CD4-positive, alpha-beta memory T cell (primary cell): ENCODE measurements at places on chromosomes 12 and 14. TPM values are rescaled to one million over a fixed set of nuclear protein-coding genes. Genes with fewer than 3 reads are reported as not detected.

DNA sequence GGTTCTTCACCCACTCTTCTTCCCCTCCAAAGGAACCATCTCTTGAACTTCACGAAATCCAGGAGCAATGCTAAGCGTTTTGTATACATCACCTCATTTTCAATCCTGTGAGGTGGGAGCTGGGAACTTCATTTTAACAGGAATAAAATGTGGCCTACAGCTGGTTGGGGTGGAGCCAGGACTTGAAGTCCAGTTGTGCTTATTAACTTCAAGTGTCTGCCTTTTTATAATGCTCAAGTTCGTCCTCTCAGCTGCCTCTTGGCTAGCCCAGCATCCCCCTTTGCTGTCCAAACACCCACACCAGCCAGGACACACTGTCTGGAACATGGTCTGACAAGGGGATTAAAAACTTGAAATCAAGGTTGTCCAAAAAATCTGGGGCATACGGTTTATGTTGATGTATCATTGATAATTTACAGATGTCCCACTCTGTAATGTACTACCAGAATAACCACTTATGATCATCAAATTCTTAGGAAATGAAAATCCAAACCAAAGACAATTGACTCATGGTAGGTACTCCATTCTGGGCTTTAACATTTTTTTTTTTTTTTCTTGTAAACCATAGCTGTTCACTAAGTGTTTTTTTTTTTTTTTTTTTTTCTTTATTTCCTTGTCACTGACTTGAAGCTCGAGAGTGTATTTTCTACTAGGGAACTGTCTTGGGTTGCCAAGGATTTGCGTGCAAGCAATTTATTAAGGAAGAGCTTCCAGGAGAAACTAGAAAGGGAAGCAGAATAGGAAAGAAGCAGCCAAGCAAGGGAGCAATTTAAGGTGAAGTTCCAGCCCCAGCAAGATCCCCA, 252.3 kb downstream of the EFCAB11 start:
- no peak for DNase-seq

- DNase-seq = no peak
These were observed 1.0 kb upstream of the KRT18 start for GRCh38 chr12:52947738-52948423.

PTPRO gene
- 7.8 TPM for total RNA-seq

GRCh38 chr12:67026487-67027246, 242.5 kb upstream of the CAND1 start:
- DNase-seq = no peak

GRCh38 chr12:20477672-20478071, 109.3 kb downstream of the PDE3A start:
- DNase-seq = no peak

- no peak for DNase-seq
These were observed 112.4 kb upstream of the SLC38A4 start for GRCh38 chr12:46938071-46938678.
